Cardiac septum (tissue), 1 donor: ENCODE measurements at places on chromosomes 2 and 18. TPM values are rescaled to one million over a fixed set of nuclear protein-coding genes. Genes with fewer than 3 reads are reported as not detected.

ATIC gene
- total RNA-seq, result 36.8 TPM

DOCK10 gene
- total RNA-seq, result 2.6 TPM

DQX1 gene
- total RNA-seq, result not detected

DNA sequence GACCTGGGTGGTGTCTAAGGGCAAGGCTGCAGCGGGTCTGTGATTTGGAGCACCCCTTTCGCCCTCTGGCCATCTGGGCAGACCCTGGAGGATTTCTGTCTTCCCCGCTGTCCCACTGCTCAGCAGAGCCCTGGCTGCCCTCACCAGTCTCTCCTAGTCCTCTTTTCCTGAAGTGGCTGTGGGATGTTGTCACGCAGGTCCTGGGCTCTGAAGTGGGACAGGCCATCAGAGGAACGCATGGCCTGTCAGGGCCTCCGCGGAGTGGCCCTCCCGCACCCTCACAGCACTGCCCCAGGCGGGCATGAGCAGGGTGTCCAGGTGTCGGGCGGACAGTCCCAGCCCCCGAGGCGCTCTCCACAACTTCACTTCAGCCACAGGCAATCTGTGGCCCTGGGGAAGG is 1.1 kb upstream of the TMEM185B start:
- DNase-seq, result peak; percentile 75

GRCh38 chr2:23298551-23298950 is 86.4 kb upstream of the KLHL29 start:
- DNase-seq, result no peak

GRCh38 chr2:11466307-11467128 is 557 bp upstream of the E2F6 start:
- no peak for DNase-seq

DNA sequence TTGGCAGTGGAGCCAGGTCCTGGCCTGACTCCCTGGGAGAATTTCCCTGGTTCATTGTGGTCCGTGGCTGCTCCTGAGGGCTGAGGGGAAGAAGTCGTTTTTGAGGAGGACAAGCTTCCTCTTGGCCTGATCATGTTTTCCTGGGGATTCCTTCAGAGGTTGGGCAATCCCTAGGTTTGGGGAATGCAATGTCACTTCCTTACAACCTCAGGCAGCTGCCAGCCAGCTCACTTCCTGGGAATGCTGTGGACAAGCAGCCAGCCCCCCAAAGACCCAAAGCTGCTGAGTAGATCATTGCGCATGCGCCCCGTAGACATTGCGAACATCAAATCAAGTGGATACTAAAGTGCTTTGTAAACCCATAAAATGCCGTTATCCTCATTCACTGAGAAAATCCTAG is 7.7 kb upstream of the DNMT3A start:
- DNase-seq, result no peak

DNA sequence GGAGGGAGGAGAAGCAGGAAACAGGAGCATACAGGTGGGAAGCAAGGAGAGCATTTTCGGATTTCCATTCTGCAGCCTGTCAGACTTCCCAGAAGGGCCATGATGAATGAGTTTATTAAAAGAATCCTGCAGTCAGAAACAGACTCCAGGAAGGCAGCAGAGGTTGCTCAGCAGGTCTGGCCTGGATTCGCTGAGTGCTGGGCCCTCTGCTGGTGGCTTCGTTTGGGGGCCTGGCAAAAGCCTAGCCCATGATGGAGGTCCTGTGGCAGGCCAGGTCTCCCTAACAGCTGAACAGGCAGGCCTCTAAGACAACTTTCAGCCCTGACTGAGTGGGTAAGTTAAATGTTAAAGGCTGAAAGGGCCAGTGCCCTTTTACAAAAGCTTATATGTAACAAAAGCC is 108.2 kb upstream of the CAPN13 start:
- DNase-seq, result peak; percentile 73

- DNase-seq, result no peak
Measured at GRCh38 chr2:72837171-72837570, 11.3 kb upstream of the EXOC6B start.

DNA sequence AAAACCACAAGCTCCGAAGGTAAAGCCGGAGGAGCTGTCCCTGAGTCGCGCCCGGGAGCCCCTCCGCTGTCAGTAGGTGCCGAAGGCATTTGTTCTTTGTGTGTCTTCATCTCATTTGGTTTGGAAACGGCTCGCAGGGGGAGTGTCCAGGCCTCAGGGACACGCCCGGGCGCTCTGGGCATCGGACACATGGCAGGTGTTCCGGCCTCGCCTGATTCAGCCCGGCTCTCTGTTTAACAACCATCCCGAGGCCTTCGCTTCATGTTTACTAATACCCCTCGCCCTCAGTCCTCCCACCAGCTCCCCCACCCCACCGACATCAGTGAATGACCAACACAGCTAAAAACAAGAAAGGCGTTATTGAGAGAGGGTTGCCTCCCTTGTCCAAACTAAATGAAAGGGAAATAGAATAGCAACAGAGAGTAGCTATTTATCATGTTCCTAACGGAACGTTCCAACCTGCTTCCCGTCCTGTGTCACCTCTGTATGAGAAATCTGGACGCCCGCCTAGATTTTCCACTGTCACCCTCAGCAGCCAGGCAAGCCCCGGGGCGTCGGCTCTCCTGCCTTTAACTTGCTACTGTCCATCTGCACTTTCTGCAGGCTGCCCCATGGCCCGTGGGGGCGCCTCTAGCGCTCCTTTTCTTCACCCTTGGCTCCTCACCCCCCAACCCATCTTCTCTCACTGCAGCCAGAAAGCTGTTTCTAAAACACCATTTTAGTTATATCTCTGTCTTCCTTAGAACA is 73.9 kb downstream of the MYCN start:
- DNase-seq, result no peak

- DNase-seq, result no peak
Measured at GRCh38 chr18:74264303-74265020, 27.3 kb downstream of the CYB5A start.

GRCh38 chr18:58495634-58496033 is 133.3 kb downstream of the ALPK2 start:
- DNase-seq, result no peak

DNA sequence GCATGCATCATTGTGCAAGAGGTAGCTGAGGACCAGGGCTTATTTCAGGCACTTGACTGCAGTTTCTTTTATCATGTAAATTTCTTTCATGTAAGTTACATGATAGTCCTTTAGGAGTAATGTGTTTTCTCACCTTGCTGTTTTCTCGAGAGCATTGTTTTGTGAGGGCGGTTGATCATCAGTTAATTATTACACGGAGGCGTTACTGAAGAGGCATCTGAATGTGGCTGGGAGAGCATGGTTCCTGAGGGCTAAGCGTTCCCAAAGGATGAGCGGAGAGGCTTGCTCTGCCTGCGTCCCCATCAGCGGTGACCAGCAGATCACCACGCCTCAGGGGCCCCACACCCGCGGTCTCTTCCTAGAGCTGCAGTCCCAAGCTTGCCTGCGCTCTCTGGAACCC is 156.1 kb upstream of the NFATC1 start:
- no peak for DNase-seq

DNA sequence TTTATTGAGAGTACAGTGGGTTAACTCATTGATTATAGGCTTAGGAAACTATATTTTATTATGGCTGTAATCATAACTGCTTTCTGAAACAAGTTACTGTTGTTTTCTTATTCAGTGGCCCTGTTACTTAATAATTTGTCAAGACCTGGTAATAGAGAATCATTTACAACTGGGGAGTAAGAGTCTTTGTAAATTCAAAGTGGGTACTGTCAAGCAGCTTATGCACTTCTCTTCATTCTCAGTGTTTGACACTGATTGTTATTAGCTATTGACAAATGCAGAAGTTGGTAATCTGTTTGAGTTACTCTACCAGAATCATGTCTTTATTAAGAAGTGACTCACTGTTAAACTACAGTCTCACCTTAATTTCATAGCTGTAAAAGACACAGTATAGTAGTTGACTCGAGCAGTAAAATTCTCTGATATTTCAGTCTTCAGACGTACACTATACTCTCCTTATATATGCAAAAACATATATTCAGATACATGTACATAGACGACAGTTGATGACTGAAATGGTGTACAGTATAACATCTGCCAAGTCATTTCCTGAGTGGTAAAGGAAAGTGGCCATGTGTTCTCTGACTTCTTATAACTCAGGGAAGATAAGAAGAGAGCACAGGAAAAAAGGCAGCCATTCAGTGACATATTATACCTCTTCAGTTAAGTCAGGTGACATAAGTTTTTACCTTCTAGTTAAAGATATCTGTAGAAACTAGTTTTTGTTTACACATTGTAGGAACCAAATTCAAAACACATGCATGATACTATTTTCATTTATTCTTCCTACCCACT is 36.0 kb upstream of the TTC27 start:
- no peak for DNase-seq

- no peak for DNase-seq
Measured at GRCh38 chr2:96574364-96574763, 37.8 kb downstream of the ARID5A start.

DNA sequence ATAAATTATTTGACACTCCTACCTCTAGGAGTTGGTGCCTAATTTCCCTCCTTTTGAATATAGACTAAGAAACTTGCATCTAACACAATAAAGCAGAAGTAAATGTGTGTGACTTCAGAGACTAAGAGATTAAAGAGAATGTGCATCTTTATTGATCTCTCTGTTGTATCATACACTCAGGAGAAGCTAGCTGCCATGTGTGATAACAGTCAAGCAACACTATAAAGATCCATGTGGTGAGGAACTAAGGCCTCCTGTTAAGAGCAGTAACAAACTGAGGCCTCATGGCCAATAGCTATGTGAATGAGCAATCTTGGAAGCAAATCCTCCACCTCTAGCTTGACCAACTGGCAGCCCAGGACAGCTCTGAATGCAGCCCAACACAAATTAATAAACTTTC is 3.4 kb downstream of the FANCL start:
- DNase-seq, result no peak

- DNase-seq, result no peak
Measured at GRCh38 chr2:66481100-66481549, 46.2 kb downstream of the MEIS1 start.

DNA sequence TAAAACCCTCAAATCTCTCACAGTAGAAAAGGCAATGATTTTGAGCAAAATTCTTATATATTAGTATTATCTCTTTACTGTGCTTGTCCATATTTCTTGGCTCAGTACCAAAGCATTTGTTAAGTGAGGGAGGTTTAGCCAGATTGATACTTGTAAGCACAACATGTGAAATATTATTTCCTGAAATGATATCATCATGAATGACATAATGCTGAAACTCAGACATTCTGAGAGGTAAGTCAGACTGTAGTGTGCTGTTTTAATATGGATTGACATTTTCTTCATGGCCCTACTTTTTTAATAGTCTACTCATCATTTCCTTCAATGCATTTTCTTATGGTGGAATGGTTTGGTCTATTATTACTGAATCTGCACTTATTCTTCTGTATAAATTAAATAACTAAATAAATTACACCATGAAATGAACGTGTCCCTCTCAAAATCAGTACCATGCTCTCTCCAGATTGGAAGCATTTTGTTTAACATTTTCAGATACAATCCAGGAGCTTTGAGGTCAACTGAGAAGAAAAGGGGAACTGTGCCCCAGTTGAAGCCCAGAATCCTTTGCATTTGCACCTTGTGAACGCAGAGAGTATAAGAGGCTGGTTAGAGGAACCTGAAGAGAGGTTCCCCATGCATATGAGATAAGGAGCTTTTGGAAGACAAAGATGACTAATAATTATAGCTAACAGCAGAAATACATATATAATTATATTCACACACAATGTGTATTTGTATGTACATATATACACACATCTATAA is 50.1 kb upstream of the CRACDL start:
- DNase-seq, result no peak

- DNase-seq, result no peak
Measured at GRCh38 chr2:160199683-160200389, at the start of gene ITGB6. Gene ITGB6 (minus strand): TSS chr2:160200272. CDS start chr2:160200063, 209 bp downstream.

DNA sequence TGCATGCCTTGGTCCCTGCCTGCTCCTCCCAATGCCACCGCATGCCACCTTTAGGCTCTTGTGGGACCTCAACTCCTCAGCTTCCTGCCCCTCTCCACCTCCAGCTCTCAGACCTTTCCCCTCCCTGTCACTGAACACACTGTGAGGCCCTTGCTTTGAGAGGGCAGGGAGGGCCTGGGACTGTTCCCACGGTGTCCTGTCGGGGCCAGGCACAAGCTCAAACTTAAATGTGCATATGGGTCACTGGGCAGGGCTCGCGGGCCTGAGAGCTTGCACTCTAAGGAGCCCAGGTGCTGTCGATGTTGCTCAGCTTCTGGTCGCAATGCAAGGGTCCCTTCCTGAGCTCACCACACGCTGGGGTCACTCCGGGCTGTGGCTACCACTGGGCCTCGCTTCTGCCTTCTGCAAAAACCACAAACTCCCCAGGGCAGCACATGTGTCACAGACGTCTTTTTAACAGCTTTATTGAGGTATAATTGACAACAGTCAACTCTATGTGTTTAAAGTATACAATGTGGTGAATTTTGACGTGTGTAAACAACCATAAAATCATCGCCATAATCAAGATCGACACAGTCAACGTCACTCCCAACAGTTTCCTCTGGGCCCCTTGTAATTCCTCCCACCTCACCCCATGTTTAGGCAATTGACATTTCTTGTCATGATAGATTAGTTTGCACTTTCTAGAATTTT is 11.9 kb upstream of the B3GNT7 start:
- no peak for DNase-seq

GRCh38 chr2:234257859-234258561 is 207.5 kb downstream of the SPP2 start:
- no peak for DNase-seq

DNA sequence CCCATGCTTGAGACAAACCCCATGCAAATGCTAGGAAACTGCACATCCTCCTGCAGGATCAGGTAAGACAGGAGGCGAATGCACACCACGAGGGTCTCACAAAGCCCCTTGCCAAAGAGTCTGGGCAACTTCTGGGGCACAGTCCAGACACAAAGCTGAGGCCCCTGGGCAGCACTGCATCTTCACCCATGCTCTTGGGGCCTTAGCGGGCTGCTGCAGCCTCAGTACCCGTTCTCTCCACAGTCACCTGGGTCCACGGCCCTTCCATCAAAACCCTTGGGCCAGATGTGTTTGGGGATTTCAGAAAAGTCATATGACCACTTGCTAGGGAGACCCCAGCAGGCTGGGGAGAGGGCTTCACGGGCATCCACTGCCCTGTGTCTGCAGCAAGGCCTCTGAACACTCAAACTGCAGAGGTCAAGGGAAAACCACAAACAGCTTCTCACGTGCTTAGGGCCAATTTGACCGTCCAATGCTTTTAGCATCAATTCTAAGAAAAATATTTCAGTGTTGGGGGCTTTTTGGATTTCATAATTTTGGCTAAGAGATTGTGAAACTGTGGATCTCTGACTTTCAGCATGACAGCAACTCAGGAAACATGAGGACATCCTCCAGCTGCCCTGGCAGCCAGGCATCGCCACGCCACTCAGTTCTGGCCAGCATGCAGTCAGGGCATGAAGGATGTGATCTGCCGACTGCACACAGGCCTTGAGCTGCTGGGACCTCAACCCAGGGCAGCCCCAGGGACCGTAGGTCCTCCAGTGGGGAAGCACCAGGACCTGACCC is 20.0 kb downstream of the PASK start:
- DNase-seq, result no peak

DNA sequence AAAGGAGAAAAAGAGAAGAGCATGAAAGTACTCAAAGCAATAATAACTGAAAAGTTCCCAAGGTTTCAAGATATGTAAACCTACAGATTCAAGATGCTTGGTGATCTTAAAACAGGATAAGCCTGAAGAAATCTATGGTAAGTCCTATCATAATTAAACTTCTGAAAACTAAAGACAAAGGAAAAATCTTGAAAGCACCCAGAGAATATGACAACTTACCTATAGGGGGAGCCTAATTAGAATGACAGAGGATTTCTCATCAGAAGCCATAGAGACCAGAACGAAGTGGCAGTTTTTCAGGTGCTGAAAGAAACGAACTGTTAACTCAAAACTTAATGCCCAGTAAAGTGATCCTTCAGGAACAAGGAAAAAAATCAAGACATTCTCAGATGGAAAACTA is 59.7 kb downstream of the XDH start:
- DNase-seq, result no peak

- DNase-seq, result no peak
Measured at GRCh38 chr2:148021886-148022285, 995 bp downstream of the MBD5 start.
